ENCODE measurements at places on chromosomes 16 and 17. TPM values are rescaled to one million over a fixed set of nuclear protein-coding genes. Genes with fewer than 3 reads are reported as not detected.

Gene SEPTIN12
- not detected for total RNA-seq

Gene MYO15A
- total RNA-seq, result 1.5 TPM

Gene C16orf92
- total RNA-seq, result not detected

Gene KCNJ12
- total RNA-seq, result 1.3 TPM

Gene ALOX15B
- total RNA-seq, result 4.9 TPM

Gene RPA1
- total RNA-seq, result 30.7 TPM
